ENCODE measurements at places on chromosomes 1 and 21.

DNA sequence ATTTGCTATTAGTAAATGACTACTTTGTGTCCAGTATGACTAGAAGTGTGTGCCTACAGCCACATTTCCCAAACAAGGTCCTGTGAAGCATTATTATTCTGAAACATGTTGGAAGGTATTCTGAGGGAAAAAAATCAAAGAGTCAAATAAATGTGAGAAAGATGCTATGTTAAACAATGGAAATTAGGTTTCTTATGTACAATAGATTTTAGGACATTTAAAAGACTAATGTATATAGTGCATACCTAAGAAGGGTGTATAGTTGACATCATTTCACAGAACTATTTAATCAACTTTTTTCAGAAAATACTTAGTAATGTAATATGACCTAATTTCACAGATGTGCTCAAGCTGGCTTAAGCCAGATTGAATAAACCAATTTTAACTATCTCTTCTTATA lies 582.5 kb downstream of the USP25 start:
- no peak for DNase-seq

- no peak for DNase-seq
These were observed 119.4 kb upstream of the F3 start for GRCh38 chr1:94660994-94661393.

DNA sequence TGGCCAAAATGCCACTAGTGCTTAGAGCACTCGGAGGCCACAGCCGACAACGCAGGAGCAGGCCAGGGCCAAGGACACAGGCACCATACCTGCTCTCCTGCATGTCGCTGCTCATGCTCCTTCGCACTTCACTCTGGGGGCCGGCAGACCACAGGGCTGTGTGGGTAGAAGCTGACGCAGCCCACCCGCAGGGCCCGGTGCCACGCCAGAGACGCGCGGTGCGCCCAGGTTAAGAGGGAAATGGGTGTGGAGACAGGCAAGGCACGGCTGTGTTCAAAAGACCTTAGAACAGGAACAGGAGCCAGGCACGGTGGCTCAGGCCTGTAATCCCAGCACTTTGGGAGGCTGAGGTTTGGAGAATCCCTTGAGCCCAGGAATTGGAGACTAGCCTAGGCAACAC lies 13.6 kb upstream of the PRDM15 start:
- DNase-seq, result no peak

DNA sequence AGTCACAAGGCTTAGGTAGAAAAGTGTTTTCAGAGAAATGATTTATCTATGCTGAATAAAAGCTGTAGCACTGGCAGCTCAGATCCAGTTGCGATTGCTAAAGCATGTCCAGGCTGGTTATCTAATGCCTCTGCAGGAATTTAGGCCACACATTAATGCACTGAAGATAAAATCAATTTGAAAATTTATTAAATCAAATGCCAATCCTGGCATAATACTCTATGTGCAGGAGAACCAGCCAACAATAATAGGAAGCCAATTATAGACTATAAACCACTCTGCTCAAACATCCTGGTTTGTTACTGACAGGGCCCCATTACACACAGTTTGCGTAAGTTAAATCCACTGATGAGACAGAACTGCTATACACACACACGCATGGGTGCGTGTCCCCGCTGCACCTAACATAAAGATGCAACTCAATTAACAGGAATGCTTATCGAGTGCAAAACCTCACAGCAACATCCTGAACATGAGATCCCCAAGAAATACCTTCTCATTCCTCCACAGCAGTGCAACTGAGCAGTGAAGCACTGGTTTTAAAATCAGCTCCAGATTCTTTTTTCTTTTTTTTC lies 40.6 kb downstream of the PTP4A2 start:
- no peak for DNase-seq

- no peak for DNase-seq
These were observed 16.5 kb upstream of the ZMYM1 start for GRCh38 chr1:35062518-35063196.
